ENCODE measurements at places on chromosomes 12 and 14. TPM values are rescaled to one million over a fixed set of nuclear protein-coding genes. Genes with fewer than 3 reads are reported as not detected.

Gene NELL2
- 0.49 TPM for total RNA-seq

Gene MGP
- total RNA-seq: 10.8 TPM

Gene DPPA3
- total RNA-seq: not detected

Gene MARS1
- 167 TPM for total RNA-seq

Gene INHBE
- total RNA-seq: 3.9 TPM

Gene HOXC10
- total RNA-seq: 10.3 TPM

Gene PTPRO
- total RNA-seq: 0.33 TPM

Gene KRT73
- not detected for total RNA-seq

Gene FUT8
- total RNA-seq: 34.1 TPM

Gene PTHLH
- total RNA-seq: 2.6 TPM

Gene GZMB
- total RNA-seq: not detected

Gene TMEM132D
- total RNA-seq: 0.76 TPM

Gene CRACR2A
- total RNA-seq: 1.8 TPM

Gene LRIG3
- total RNA-seq: 60.8 TPM

Gene PSEN1
- total RNA-seq: 42.5 TPM

Gene SELPLG
- total RNA-seq: 1.4 TPM

Gene SRRM4
- total RNA-seq: under 0.01 TPM

Gene FAM234B
- total RNA-seq: 2.7 TPM

Gene LTB4R2
- total RNA-seq: 1.1 TPM

Gene EML5
- 0.16 TPM for total RNA-seq

Gene TAS2R46
- total RNA-seq: not detected

Gene ADAMTS20
- not detected for total RNA-seq

Gene IQSEC3
- 0.49 TPM for total RNA-seq

Gene GALNT9
- total RNA-seq: not detected

Gene OASL
- total RNA-seq: 0.25 TPM

Gene TPPP2
- total RNA-seq: not detected

Gene RND1
- total RNA-seq: 0.33 TPM

Gene KRT79
- total RNA-seq: 0.16 TPM

Gene NFKBIA
- total RNA-seq: 99.9 TPM

Gene TEX52
- total RNA-seq: not detected

Gene PMCH
- not detected for total RNA-seq

Gene PROX2
- total RNA-seq: not detected

Gene TMEM233
- total RNA-seq: 0.25 TPM

Gene BCL11B
- total RNA-seq: 0.38 TPM

Gene MYL6B
- total RNA-seq: 91.1 TPM

Gene CNTN1
- 2.4 TPM for total RNA-seq

Gene SERPINA10
- total RNA-seq: not detected

Gene LRRK2
- total RNA-seq: 0.16 TPM

Gene SOCS2
- total RNA-seq: 7.5 TPM

Gene STXBP6
- total RNA-seq: 0.25 TPM

Gene GRIP1
- total RNA-seq: 2.4 TPM

Gene IFNG
- not detected for total RNA-seq
